ENCODE measurements at places on chromosomes 13 and 19.

DNA sequence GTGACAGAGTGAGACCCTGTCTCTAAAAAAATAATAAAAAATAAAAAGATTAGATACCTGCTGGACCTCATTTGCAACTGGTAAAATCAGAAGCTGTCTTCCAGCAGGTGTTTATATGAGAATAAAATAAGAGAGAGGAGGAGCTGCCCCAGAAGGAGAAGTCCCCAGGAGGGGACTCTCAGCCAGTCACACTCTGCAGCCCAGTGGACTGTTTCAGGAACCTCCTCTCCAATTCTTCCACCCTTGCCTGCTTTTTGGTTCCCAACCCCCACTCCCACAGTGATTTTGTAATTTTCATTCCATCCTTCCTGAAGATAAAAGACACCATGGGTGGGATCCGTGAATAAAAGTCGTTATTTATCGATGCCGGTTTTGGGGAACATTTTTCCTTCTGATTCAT is 56.9 kb upstream of the TSHZ3 start:
- no peak for DNase-seq

DNA sequence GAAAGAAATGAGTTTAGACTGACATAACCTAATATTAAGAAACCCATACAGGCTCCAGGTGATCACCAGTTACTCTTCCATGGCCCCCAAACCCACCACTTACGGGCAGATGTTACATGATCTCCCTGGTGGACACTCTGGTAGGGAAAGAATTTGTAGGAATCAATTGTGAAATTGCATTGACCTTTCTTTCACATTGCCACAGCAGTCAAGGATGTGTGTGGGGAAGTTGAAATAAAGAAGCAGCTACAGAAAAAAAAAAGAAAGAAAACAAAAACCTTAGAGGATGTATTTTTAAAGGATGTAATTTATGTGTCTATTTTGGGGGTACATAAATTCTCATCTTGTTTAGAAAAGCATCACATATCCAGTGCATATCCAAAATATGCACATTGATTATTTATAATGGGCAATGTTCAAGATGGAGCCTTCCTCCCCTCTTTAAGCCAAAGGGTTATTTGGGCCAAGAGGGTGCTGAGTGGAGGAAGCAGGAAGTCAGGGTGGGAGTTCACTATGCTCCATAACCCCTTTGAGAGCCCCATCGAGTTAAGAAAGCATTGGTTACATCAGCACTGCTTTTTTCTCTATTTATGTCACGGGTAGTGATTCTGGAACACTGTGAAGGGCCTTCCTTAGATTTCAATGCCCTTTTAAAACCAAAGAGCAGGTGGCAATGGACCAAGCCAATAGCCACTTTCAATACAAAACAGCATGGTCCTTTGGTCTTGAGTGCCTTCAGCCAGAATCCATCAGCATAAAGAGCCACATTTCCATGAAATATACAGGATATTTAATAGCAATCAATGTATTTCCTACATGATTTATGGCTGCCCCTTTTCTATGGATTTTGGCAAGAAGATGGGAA is 169.6 kb downstream of the LACC1 start:
- no peak for DNase-seq

DNA sequence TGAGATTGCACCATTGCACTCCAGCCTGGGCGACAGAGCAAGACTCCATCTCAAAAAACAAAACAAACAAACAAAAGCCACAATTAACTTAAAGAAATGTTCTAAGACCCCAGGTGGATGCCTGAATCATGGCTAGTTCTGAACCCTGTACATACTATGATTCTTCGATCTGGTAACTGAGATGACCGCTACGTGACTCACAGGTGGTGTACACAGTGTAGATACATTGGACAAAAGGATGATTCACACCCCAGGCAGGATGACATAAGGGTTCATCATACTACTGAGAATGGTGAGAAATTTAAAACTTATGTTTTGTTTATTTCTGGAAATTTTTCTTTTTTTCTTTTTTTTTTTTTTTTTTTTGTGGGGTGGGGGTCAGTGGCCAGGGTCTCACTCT is 6.5 kb downstream of the ZNF426 start:
- peak; percentile 19 for DNase-seq

GRCh38 chr19:5683177-5683886 is 2.5 kb downstream of the HSD11B1L start:
- DNase-seq = no peak

DNA sequence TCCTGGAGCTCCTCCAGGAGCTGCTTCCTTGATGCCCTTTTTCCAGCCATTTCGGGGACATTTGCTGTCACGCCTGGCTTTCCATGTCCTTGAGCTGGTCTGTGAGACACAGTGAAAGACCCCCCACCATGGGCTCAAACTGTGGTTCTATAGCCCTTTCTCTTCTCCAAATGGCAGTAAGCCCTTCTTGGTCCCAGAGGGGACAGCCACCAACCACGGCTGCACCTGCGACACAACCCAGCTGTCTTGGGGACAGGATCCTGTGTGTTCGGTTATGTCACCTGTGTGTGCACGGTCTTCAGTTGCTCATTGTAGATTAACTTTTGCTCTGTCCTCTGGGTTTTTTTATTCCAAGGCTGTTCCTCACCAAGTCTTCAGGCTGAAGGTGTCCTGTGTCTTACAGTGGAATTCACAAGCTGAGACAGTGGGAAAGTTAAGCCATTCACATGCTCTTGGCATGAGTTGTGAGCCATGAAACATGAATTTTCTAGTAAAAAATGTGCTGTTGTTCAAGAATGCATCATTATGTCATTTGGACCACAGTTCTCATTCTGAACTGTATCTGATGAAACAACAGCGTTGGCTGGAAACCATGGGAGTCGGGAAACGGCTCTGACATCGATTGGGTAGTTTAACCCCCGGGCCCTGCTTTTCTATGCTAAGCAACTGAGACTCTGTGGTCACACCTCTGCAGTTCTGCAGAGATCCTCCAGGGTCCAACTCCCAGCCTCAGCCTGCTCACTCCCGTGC is 129.5 kb upstream of the MCF2L start:
- no peak for DNase-seq

- no peak for DNase-seq
These were observed 1255.1 kb downstream of the SLITRK1 start for GRCh38 chr13:82627183-82627582.

GRCh38 chr13:26482451-26483197 is 74.9 kb upstream of the WASF3 start:
- peak; percentile 64 for DNase-seq

DNA sequence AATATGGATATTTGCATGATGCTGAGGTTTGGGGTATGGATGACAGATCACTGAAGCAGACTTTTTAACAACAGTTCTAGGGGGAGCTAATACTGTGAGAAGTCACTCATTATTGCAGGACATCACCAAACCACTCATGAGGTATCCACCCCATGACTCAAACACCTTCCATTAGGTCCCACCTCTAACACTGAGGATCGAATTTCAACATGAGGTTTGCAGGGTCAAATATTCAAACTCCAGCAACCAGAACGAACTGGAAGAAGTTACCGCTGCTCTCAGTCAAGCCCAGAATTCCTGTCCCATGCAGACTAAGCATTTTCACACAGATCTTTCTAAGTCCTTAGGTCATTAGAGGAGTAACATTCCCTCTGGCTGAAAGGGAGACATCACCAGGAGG is 758.9 kb downstream of the UQCRFS1 start:
- DNase-seq = no peak

DNA sequence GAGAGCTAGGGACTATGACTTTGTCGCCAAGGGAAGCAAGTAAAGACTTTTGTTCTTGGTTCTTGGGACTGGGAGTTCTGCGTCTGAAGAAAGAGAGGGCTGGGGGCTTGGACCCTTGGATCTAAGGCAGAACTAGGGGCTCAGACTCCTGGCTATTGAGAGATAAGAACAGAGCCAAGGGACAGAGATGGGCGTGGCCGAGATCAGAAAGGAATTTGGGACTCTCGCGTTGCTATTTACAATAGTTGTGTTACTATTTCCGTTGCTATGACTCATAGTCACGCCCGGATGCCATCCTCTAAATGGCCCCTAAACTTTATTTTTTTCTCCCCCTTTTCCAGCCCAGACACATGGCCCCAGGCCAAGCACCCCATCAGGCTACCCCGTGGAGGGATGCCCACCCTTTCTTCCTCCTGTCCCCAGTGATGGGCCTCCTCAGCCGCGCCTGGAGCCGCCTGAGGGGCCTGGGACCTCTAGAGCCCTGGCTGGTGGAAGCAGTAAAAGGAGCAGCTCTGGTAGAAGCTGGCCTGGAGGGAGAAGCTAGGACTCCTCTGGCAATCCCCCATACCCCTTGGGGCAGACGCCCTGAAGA is 759 bp downstream of the PPP1R15A start:
- DNase-seq = peak; percentile 82

- DNase-seq = no peak
These were observed 41.9 kb upstream of the CYP2A7 start for GRCh38 chr19:40923934-40924391.

DNA sequence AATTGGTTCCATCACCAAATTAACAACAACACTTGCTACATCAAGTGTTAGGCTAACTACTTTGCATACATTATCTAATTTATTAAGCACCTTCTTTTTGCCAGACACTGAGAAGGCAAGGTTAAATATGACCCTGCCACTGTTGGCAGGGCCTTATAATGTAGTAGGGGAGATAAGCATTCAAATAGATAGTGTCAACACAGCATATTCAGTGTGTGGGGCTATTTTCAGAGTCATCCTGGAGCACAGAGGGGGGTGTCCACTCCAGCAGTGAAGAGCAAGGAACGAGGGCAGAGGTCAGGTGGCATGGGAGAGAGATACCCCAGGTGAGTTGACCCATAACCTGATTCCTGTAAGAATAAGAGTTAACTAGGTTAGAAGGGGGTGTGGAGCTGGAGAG is 121.6 kb downstream of the COG6 start:
- no peak for DNase-seq

GRCh38 chr19:49614096-49614833 is 23.3 kb downstream of the PRR12 start:
- peak; percentile 25 for DNase-seq

- no peak for DNase-seq
These were observed 124.7 kb upstream of the VSTM2B start for GRCh38 chr19:29400917-29401711.

- no peak for DNase-seq
These were observed 391.9 kb downstream of the IRS2 start for GRCh38 chr13:109394311-109394988.

GRCh38 chr19:48859711-48860572 is 8.5 kb downstream of the PLEKHA4 start:
- DNase-seq = peak; percentile 39

DNA sequence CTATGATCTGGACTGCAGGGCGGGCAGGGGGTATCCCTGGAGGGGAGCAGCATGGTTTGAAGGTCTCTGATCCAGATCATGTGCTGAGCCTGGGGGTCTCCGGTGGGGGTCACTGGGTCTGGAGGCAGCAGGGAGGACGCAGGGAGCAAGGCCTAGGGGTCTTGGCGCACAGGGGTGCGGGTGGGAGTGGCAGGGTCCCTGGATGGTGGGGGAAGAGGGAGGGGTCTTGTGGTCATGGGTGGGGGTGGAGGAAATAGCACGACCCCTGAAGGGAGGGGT is 1.9 kb downstream of the BTBD2 start:
- DNase-seq = no peak

DNA sequence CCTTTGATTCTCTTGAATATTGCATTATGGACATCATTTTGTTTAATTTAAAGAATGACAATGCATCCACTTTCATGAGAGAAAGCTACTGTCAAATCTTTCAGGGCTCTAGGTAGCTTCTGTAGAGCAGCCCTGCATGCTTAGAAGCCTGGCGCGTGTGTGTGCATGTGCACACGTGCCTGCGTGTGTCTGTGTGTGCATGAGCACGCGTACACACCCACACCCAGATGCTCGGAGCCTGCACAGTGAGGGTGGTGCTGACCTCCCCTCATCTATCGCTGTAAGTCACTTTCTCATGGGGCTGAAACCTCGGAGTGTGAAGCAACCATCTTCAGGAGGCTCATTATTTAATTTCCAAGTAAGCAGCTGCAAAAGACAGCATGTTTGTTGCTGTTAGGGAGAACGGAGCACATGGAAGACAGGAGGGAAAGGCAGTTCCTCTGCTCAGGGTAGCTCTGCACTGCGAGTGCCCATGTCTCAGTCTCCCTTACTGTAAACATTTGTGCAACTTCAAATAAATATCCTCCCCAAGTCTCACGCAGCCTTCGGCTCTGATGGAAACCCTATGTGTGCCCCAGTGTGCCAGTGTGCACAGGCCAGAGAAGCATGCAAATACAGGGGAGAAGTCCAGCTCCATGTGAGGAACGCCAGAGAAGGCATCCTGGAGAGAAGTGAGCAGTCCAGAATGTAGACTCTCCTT is 22.8 kb downstream of the TSHZ3 start:
- DNase-seq = no peak

- DNase-seq = no peak
These were observed 636 bp upstream of the RNF225 start for GRCh38 chr19:58394821-58395219.

DNA sequence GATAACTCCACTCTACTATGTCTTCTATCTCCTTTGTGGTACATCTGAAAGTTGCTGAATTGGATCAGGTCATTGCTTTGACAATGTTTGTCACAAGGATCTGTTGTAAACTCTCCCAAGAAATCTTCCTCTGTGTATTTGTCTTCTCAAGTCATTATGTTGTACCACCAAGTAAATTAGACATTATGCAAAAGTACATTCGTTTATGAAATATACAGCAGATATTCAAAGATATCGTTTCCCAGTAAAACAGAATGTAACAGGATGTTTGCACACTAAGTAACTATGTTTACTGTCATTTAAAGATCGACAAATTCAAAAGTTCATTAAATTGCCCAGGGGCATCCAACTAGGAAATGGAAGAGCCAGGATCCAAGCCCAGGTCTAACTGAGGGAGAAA is 739.4 kb downstream of the EFNB2 start:
- no peak for DNase-seq

- DNase-seq = no peak
These were observed 1.0 kb downstream of the KDM4B start for GRCh38 chr19:4969772-4970531.

GRCh38 chr13:110354123-110354627 is 47.1 kb downstream of the COL4A2 start:
- no peak for DNase-seq

DNA sequence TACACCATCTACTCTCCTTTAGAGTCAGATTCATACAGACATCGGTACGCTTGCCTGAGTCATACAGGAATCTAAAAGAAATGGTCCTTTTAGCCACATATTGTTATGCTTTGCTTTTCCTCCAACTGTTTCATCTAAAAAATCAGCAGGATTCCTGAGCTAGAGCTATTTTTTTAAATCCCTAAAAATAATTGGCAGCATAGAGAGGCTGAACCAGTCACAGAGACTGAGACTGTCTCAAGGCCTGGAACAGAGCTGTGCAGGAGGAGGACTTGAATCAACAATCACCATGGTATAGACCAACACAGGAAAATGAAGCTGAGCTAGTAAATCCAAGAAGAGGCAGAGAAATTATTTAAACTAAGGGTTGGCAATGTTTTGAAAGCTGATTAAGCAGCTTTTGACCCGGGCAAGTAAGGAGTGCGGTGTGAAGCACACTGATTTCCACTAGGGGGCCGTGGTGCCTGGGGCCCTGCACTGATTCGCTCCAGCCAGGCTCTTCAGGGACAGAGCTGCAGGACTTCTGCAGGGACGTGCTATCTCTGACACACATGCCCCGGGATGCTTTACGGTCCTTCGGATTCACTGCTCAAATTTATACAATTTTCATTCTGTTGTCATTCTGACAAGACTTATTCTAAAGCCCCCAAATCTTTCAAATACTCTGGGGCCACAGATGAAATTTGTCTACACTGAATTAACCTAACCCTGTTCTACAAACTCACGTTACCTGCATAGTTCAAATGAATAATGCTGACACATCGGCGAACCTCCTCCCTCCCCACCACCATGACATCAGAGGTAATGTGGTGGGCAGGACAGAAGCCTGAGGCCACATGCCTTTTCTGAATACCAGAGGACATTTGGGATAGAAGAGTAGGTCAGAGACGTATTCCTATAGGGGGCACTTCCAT is 87.6 kb upstream of the SLC15A1 start:
- peak; percentile 34 for DNase-seq

Data from stimulated activated CD4-positive, alpha-beta T cell treated with anti-CD3 and anti-CD28 coated beads, Interleukin-1b, Interleukin-23, amount 100 ng/mL, for 48 hours (primary cell).